ENCODE measurements at places on chromosomes 1 and 21. TPM values are rescaled to one million over a fixed set of nuclear protein-coding genes. Genes with fewer than 3 reads are reported as not detected.

DNA sequence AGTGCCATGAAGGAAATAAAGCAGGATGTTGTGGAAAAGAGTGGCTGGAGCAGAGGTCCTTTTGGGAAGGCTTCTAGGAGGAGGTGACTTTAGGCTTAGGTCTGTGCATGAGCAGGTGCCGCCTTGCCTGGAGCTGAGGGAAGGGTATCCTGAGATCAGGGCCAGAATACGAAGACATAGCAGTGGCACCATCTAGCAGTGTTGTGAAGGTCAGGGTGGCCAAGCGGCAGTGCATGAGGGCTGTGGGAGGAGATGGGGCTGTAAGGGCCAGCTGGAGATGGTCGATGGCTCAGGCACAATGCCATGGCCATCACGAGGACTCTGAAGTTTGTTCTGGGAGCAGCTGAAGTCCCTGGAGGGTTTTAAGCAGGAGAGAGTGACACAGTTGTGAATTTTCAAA lies 219.5 kb downstream of the PTPRU start:
- no peak for DNase-seq

- DNase-seq = no peak
Measured at GRCh38 chr21:41746744-41747006, 20.2 kb downstream of the RIPK4 start.

TNFRSF14 gene
- 12.1 TPM for total RNA-seq

SPRR4 gene
- total RNA-seq = not detected

GRCh38 chr1:74246315-74246714 lies 11.1 kb downstream of the TNNI3K start:
- no peak for DNase-seq

GRCh38 chr1:2151911-2152310 lies 42.7 kb downstream of the FAAP20 start:
- DNase-seq = no peak

GRCh38 chr1:44677201-44677766 lies 2.8 kb downstream of the ARMH1 start:
- DNase-seq = peak; percentile 51

DNA sequence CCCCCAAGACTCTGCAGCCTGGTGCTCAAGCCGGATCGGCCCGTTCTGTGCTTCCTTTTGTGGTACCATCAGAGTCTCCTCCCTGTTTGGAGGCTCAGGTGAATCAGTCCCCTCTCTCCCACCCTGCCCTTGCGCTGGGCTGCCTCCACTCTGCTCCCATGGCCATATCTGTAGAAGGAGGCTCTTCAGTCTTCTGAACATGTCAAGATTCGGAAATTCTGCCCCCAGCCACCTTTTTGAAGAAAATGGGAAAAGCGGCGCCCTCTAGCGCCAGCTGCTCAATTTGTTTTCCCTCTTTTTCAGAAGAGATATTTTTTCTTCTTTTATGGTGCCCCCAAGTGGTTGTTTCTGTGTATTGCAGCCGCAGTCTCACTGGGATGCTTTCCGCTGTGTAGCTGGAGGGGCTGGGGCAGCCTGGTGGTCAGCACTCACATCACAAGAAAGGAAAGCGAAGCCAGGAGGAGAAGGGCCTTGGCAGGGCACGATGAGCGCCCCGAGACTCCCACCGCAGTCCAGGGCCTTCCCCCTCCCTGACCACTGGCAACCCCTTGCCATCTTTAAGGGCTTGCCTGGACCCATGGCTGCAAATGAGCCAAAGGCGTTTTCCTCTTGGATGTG lies 58.4 kb upstream of the CACNA1E start:
- peak; percentile 64 for DNase-seq

DNA sequence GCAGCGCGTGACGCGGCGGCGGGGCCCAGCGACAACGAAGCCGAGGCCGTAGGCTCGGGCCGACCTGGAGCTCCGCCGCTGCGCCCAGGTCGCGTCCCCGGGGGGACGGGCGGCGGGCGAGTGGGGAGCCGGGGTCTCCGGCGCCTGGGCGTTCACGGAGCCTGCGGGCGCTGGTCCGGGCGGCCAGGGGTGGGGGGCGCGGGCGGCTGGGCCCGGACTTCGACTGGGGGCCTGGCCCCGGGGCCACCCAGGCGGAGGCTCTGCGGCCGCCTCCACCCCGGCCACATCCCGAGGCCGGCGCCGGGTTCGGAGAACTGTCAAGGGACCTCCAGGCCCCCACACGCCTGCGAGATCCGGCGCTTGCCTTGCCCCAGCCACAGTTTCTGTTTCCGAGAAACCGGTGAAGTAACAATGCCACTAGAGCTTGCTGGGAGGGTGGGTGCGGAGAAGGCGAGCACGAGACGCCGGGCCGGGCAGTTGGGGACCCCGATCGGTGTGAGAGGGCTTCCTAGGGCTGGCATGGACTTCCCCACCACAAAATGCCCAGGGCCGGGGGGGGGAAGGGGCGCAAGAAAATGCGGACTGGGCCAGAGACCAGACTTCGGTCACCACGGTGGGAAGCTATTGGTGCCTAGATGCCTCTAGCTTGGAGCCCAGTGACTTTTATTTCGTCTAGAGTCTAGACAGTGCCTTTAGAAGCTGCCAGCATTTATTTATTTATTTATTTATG lies 501 bp downstream of the FBXO6 start:
- peak; percentile 25 for DNase-seq

DNA sequence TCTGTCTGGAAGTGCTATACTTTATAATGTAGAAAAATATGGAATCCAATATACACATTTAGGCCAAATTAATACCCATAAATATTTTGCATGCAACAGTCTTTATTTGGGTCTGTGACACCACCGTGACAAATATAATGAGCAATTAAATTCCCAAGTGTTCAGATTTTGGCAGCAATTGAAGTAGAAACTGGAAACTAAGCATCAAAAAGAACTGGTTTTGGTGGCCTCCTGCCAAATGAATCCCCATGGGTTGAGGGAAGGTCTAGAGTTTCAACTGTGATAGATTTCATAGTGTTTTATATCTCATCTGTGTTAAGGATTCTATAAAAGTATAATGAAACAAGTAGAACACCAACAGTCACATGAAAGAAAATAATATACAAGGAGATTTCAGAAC lies 88.4 kb downstream of the DPYD start:
- no peak for DNase-seq

GRCh38 chr1:44610527-44611148 lies 63.6 kb downstream of the TMEM53 start:
- DNase-seq = no peak

RGS16 gene
- 0.91 TPM for total RNA-seq

DNA sequence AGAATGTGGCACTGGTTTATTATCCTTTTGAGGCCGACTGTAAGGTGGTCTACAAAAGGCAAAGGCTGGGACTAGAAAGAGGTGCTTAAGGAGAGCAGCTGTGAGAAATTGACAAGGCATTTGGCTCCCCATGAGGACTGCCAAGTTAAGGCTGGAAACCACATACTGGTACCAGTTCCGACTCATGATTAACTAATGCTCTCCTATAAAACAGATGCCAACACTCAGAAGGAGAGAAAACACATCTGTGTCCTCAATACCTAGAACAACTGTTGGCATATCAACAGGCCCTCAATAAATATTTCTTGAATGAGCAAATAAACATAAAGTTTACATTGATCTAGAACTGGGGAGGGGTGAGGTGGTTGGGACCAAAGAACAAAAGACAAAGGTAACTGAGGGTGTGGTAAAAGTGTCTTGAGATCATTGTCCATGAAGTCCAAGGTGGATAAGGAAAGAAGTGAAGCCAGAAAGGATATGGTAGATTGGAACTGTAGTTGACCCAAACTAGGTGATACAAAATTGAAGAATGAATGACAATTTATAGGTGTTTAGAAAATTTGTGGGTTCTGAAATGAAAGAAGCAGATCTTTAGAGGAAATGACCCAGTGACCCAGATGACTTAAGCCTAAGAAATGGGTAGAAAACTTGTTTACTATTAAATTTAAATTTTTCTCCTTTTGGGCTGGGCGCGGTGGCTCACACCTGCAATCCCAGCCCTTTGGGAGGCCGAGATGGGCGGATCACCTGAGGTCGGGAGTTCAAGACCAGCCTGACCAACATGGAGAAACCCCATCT lies 16.9 kb upstream of the MCL1 start:
- no peak for DNase-seq

PLPPR4 gene
- total RNA-seq = 0.21 TPM

Measured in Daoy (cell line).